ENCODE measurements at places on chromosomes 1 and 21. TPM values are rescaled to one million over a fixed set of nuclear protein-coding genes. Genes with fewer than 3 reads are reported as not detected.
A peak's percentile ranks its signal among the peaks of the same experiment; 100 is the strongest.

- no peak for DNase-seq
Measured at GRCh38 chr1:58573705-58574591, 3.1 kb downstream of the TACSTD2 start.

GRCh38 chr1:31376375-31377134, 3.7 kb upstream of the FABP3 start:
- DNase-seq = no peak

GRCh38 chr1:202164271-202165037, 4.1 kb upstream of the PTPN7 start:
- peak; percentile 90 for DNase-seq

DNA sequence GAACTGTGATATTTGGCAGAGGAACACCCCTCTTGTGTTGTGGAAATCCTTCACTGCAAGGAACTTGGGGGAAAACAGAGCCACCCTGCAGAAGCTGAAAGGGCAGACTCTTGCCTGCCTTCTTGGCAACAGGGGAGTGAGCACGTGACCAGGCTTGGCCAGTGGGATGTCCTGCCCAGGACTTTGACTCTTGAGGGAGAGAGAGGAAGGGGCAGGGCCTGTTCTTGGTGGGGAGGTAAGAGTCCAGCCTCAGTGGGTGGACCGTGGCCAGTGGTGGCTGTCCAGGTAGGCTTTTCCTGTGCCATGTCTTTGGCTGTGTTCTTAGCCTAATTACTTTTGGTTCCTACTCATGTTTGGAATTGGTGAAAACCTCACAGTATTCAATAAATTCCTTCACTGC, 8.6 kb upstream of the AK2 start:
- no peak for DNase-seq

GRCh38 chr1:7109901-7110300, 324.6 kb downstream of the CAMTA1 start:
- DNase-seq = no peak

ZZZ3 gene
- 60.2 TPM for total RNA-seq

LRRC7 gene
- not detected for total RNA-seq
